ENCODE measurements at places on chromosomes 5 and 9.

DNA sequence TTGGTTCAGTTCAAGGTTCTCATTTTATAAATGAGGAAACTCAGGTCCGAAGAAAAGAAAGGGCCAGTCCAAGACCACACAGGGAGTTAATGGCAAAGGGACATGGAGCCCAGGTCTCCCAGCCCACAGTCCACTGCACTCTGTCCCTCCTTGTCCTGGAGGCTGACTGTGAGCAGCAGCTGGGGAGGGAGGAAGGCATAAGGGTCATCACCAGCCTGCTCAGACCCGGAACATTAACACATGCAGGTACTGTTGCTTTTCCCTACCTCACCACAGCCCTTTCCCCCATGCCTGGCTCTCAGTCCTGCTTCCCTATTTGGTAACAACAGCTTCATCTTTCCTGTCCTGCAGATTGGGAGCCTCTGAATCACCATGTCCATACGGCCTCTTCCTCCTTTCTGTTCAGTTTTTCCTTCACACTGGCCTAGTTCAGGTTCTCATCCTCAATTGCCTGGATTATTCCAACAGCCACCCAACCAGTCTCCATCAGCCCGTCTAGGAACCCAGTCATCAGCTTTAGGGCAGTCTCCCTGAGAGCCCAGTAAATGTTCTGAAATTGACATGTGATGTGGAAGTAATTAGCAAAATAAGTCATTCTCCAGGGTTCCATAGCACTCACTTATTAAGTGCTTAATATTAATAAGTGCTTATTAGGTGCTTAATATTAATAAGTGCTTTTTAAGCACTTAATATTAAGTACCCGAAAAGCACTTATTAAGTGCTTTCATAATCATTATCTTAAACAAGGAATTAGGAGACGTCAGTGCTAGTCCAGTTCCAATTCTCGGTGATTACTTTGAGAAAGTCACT, 4.3 kb downstream of the GPX3 start:
- no peak for DNase-seq

DNA sequence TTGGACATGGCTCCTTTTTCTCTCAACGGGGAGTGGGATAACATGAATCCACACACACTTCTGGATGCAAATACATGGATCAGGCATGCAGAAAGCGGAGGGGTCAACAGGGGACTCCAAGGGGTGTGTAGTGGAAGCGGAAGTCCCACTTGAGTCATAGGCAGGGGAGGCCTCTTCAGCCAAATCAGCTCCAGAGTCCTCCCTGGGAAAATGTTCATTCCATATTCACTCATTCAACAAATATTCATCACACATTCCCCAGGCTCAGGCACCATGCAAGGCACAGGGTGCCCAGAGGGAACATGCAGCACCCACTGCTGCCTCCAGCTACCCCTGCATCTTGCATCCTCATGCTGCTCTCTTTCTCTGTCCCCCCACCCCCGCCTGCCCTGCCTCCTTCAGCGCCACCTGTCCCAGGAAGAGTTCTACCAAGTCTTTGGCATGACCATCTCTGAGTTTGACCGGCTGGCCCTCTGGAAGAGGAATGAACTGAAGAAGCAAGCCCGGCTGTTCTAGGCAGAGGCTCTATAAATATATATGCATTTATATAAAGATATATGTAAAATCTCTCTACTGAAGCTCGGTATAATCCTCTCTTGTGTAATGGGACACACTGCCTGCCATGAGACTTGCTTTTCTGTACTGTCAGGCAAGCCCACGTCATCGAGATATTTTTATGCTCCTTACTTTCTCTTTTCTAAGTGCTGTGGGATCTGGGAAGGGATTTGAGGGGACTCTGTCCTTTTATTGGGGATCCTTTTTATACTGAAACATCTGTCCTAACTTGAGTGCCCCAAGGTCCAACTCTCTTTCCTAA, 13.6 kb upstream of the AFAP1L1 start:
- no peak for DNase-seq

DNA sequence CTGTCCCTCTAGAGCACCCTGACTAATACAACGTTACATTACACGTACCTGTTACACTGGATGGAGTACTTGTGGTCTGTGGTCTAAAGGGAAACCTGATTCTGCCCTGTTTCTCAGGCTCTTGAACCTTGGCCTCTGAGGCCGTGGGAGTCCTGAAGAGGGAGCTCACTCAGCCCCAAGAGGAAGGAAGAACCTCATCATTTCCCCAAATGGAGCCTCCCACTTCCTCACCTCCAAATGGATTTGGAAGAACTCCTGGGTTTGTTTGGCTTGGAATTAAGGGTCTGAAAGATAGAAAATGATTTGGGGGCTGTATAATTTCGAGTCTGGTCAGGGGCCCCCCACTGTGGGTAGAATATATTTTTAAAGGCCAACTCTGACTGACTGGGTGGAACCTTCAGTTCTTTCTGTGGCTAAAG, 200.2 kb downstream of the SEMA6A start:
- DNase-seq: no peak

GRCh38 chr5:129820-130219, 37.9 kb downstream of the PLEKHG4B start:
- DNase-seq: no peak

GRCh38 chr5:65721050-65721719, 724 bp downstream of the SGTB start:
- no peak for DNase-seq

DNA sequence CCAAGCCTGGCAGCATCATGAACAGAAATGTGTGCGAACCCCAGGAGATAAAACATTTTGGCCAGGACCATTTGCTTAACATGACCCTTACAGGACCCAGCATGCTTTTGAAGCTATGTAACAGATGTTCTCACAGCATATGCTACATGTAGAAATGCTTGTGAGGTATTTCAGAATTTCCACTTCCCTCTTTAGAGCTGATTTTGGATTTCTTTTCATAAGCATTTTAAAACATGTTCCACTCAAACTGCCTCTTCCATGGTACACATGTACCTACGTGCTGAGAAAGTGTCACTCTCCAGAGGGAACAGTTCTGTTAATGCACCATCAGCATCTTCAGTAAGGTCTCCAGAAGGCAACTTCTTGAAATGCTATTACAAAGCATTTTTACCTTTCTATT, 15.7 kb upstream of the TSSK1B start:
- DNase-seq: no peak

GRCh38 chr5:72841756-72842535, 25.5 kb downstream of the TNPO1 start:
- DNase-seq: no peak

DNA sequence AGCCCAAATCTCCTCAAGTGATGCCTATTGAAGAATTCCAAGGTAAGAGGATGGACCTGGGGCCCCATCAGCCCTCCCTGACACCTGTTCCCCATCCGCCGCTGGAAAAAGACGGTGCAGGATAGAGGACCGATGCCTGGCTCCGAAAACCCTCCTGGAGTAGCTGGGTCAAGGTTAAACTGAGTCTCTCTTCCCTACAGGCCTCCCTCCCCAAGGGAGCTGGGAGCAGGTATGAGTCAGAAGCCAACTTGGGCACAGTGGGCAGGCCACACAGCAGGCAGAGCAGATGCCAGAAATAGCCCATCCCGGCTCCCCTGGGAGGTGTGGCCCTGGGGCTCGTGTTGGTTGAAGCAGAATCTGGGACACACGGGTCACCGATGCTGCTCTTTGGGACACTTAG, 75.6 kb downstream of the NTNG2 start:
- no peak for DNase-seq
